CD4-positive, alpha-beta T cell (primary cell): ENCODE measurements at places on chromosomes 6 and 20. TPM values are rescaled to one million over a fixed set of nuclear protein-coding genes. Genes with fewer than 3 reads are reported as not detected.

PPDPF gene
- total RNA-seq: 251 TPM

GRCh38 chr6:115360602-115361325 is 699.9 kb downstream of the FRK start:
- DNase-seq: no peak

PERP gene
- total RNA-seq: 1.4 TPM

DNA sequence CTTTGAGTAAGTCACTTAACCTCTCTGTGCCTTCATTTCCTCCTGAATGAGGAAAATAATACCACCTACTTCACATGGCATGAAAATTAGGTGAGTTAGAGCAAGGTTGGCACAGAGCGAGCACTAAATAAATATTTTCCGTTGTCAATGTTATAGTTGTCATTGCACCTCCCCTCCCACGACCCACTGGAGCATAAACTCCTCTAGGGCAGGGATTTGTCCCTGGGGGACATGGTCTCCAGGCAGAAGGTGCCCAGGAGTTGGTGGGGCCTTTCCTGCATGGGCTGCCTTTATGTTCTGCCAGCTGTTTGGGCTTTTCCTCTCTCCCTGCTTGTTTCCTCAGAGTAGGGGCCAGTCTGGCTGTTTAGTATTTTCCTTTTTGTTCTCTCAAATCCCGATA is 1.3 kb upstream of the ANGPT4 start:
- no peak for DNase-seq

- no peak for DNase-seq
Observed at GRCh38 chr6:169205176-169206160, 48.2 kb downstream of the THBS2 start.

DNA sequence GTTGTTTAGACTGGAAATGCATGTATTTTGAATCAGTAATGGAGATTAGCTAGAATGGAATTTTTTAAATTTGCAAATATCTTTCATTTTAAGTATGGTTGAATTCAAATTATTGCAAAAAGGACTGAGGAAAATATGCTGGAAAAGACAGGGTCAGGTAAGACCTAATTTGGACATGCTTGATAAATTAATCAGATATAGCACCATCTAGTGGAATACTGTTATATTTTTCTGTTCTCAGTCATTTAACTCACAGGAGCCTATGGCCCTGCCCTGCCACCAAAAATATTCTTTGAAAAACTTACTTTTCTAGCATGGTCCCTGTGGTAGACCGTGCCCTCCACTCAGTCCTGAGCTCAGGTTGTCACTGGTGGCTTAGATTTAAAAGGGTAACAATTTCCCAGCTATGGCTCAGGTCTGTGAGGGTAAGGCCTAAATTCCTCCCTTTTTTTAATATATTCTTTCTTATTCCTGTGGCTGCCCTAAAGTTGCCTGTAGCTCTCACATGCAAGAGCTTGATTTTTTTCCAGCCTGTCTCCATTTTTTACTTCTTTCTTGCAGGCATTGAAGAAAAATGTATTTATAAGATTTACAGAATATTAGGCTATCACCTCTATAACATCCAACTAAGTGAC is 25.3 kb upstream of the KIAA1586 start:
- peak; percentile 26 for DNase-seq

DNA sequence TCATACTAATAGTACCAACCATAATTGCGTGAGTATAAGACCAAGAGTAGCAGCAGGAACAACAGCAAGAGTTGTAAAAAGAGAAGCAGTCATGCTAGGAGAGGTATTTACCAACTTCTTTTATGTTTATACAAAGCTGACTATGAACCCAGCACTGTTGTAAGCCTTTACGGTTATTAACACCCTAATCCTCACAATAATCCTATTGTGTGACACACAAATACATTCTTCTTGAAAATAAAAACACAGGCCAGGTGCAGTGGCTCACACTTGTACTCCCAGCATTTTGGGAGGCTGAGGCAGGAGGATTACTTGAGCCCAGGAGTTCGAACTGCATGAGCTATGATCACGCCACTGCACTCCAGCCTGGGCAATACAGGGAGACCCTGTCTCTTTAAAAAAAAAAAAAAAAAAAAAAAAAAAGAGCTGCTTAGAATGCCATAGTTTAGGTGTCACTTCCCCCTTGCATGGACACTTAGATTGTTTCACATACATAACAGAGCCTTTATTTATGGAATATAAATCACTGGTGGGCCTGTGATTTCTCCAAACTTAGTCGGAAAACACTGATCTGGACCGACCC is 20.2 kb downstream of the HCK start:
- no peak for DNase-seq

DNA sequence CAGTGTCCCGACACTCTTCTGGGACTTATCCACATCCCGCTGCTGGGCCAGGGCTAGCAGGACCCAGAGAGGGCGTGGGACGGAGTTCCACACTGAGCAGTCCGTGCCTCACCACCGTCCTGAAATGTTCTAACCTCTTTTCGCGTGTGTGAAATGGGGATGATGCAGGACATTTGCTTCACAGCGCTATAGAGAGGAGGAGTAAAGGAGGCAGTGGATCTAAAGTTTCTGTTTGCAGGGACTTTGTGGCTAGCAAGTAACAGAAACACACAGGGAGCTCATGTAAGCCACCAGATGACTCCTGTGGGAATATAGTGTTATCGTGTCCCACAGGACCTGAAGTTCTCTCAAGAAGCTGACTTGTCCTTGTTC is 634 bp downstream of the ITPA start:
- no peak for DNase-seq

DNA sequence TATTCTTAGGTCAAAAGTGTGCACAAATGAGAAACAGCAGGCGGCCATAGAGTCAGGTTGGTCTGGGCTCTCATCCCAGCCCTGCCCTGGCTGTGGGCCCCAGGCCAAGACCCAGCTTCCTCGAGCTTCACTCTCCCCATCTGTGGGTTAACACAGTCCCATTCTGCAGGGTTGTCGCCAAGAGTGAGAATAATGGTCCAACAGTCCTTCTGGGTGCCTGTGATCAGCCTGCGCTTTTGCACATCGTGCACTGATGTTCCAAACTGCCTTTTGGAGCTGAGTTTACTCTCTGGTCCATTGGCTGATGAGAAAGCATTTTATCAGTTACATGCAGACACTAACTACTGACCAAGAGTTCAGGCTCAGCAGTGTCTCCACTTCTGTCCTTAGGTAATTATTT is 82.6 kb downstream of the INSM1 start:
- DNase-seq: no peak

PNISR gene
- 317 TPM for total RNA-seq

DNA sequence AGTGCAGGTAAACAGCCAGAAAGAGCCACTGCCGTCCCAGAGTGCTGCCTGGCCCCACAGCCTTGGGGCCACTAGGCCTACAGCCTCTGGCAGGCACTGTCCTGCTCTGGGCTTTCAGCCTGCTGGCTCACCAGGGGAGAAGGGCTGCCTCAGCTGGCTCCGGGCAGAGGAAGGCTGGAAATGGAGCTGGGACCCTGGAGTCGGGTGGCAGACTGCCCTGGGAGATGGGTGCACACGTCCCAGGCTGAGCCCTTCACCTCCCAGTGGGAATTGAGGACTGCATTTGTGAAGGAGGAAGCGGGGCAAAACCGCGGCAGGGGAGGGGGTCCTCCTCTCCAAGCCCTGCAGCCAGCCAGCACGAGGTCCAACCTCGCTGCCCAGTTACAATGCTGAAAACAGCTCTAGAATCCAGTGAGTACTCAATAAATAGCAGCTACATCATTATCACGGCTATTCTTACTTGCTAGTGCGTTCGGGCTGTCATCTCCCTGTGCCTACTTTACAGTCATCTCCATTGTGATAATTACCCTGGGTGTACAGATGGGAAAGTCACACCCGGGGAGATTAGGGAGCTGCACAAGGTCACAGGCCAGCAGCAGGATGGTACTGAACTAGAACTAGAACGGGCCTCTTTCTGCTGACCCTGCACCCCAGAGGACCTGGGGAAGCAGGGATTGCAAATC is 13.1 kb downstream of the ACSS1 start:
- no peak for DNase-seq

PKIB gene
- total RNA-seq: 1.1 TPM

TNXB gene
- total RNA-seq: 9.0 TPM

- no peak for DNase-seq
Observed at GRCh38 chr6:139253656-139254055, 38.1 kb downstream of the TXLNB start.

- DNase-seq: no peak
Observed at GRCh38 chr6:139519571-139520031, 145.2 kb upstream of the CITED2 start.

- no peak for DNase-seq
Observed at GRCh38 chr6:12572896-12573827, 143.4 kb upstream of the PHACTR1 start.

DNA sequence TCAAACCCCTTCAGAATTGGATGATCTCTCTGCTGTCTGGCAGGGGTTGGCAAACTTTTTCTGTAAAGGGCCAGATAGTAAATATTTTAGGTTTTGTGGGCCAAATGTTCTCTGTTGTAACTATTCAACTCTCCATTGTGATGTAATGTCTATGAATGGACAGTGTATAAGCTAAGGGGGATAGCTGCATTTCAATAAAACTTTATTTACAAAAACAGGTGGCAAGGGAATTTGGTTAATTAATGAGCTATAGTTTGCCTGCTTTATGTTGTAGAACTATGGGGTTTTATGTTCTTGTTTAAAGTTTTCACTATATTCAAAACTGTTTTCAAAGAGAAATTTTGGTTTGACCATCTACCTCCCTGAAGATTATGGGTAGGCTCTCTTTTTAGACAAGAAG is 182.1 kb upstream of the CITED2 start:
- no peak for DNase-seq

GRCh38 chr6:30169658-30170614 is 6.6 kb downstream of the TRIM15 start:
- DNase-seq: peak; percentile 49

DNA sequence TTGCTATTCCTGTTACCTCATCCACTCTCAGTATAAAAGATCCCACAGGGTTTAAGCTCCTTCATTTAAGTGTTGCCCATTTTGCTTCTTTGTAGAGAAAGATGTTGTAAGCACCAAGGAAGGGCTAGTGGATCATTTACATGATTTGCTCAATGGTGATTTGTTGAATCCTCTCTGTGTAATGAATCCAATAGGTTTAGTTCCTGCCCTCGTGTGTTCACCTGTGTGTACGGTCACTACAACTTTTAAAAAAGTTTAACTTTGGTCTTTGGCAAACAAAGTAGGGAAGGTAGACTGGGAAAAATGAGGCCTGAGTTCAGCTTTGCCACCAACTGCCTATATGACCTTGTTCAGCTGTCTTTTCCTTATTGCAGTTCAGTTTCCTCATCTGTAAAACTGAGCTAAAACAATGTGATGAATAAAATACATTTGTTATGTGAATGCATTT is 51.5 kb downstream of the DHX35 start:
- DNase-seq: no peak

FOXO3 gene
- total RNA-seq: 25.3 TPM

LCA5 gene
- not detected for total RNA-seq

DNA sequence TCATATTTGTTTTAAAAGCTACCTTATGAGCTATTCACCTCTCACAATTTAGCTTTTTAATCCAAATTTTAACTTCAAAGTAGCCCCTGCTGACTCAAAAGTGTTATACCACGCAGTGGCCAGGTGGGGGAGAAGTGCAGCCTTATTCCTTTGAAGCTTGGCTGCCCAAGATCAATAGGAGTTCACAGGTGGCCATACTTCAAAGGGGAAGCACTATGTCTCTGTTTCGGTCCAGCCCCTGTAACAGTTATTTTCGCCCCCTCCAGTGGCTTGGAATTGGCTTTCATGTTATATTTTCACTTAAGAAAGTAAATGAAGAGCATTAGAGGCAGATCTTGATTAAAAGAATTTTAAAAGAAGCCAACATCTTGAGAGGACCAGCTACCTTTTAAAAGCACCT is 608.4 kb downstream of the EPHA7 start:
- DNase-seq: no peak

- no peak for DNase-seq
Observed at GRCh38 chr6:31058128-31058894, 48.0 kb downstream of the MUC22 start.

- DNase-seq: no peak
Observed at GRCh38 chr6:78243519-78243918, 590.7 kb downstream of the MEI4 start.

- DNase-seq: no peak
Observed at GRCh38 chr20:43940518-43941225, 26.0 kb downstream of the TOX2 start.

GRCh38 chr6:36944650-36945049 is 9.9 kb upstream of the PI16 start:
- DNase-seq: no peak

- DNase-seq: no peak
Observed at GRCh38 chr6:121236984-121237383, 97.3 kb downstream of the TBC1D32 start.

DNA sequence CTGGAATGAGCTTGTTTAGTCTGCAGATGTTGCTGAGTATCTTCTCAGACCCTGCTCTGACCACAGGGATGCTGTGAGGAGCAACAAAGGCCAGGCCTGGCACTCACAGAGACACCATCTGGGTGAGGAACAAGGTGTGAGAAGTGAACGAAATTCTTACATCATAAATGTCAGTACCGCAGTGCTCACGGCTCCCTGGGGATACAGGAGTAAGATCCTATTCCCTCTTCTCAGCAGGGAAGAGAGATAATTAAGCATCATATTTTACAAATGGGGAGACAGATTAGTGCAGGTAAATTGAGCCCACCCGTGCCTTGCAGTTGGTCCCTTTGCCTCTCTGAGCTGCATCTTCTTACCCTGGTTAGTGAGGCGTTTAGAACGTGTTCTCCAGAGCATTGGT is 106.2 kb downstream of the DTD1 start:
- no peak for DNase-seq

- no peak for DNase-seq
Observed at GRCh38 chr6:134604014-134604676, 286.2 kb upstream of the SGK1 start.

PLCB4 gene
- total RNA-seq: 0.06 TPM

DNA sequence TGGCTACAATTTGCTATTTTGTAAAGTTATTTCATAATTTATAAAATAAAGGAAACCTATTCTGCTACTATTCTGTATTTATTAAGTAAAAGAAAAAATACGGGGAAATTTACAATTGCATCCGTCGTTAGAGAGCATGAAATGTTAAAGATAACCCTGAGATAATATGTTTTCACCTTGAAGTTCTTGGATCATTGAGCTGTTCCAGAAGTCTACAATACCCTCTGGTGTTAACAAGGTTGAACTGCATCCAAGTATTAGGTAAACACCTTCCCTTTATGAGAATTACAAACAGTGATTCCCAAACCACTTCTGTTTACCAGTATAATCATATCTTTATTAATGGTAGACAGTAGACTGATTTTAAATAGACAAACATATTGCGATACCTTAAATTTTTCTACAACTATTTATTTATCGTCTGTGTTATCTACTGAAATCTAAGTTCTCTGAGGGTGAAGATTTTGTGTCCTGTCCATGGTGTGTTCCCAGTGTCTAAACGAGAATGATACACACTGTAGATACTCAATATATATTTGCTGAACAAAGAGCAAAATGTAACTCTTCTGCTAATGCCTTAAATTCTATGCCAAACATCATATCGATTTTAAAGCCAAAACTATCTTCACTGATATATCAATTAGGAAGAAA is 28.2 kb downstream of the TBC1D32 start:
- peak; percentile 26 for DNase-seq

DNA sequence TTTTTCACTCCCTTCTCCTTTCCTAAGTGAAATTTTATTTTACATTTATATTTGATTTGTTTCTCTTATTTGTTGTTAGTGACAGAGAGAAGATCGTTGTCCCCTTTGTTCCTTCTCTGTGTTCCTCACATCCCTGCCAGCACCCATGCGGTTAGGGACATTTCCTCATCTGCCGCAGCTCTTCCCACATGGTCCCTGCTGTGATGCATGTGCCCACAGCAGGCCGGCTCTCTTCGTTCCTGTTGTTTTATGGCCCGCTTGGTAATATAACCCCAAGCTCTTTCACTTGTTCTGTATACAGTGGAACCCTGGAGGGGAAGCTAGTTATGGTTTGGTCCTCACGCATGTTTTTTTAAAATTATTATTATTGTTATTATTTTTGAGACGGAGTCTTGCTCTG is 23.6 kb downstream of the DTD1 start:
- no peak for DNase-seq
